Mucosa of descending colon (tissue), 3 donors: ENCODE measurements at places on chromosomes 11 and 22. TPM values are rescaled to one million over a fixed set of nuclear protein-coding genes. Genes with fewer than 3 reads are reported as not detected.

OR8H2 gene
- total RNA-seq, result not detected

DRD2 gene
- total RNA-seq, result 0.41 TPM

OR51B2 gene
- not detected for total RNA-seq

DNA sequence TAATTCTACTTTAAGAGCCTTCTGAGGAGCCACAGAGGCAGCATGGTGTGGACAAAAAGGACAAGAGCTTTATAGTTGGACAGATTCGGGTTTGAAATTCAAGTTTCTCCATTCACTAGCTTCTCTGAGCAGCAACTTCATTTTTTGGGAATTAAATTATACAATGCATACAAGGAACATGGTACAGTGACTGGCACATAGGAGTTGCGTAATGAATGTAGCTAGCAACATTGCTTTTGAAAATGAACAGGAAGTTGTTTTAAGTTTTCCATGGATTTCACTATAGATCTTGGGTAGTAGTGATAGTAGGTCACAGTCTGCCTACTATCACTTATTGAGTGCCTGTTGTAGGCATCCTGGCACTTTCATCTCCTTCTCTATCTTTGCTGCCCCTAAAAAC lies 41.0 kb upstream of the BMAL1 start:
- DNase-seq, result no peak

DNA sequence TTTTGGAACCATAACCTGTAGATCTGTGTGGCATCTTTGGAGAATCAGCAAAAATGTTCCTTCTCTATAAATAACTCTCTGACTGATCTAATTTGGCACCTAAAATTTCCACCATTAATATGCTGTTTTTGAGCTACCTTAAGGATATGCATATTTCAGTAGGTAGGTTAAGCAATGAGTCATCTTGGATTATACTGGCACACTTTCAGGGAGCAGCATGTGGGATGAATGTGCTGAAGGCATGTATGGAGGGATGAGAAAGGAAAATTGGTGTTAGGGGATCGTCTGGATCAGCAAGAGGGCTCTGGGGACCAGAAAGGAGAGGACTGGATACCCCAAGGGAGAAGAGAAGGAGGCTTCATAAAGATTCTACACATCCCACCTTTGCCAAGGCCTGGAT lies 44.6 kb upstream of the ELF5 start:
- no peak for DNase-seq

DNA sequence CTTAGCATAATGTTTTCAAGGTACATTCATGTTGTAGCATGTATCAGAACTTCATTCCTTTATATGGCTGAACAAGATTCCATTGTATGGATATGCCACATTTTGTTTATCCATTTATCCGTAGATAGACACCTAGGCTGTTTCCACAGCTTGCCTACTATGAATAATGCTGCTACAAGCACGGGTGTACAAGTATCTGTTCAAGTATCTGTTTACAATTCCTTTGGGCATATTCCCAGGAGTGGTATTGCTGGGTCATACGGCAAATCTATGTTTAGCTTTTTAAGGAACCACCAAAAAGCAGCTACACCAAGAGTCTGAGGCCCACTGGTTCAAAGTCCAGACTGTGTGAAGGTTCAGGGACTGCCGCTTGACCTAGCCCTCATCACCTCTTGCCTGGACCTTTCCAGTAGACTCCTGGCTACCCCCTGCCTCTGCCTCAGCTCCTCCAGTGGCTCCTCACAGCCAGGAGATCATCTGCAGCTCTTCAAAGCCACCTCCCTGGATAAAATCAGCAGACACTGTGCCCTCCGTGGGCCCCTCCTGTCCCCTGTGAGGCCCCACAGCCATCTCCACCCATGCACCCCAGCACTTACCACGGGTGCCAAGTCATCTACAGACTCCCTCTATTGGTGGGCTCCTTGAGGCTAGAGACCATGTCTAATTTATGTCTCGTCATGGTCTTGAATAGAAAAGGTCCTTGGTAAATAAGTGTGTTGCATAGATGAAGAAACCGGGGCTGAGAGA lies 160.3 kb downstream of the MN1 start:
- DNase-seq, result no peak

DNA sequence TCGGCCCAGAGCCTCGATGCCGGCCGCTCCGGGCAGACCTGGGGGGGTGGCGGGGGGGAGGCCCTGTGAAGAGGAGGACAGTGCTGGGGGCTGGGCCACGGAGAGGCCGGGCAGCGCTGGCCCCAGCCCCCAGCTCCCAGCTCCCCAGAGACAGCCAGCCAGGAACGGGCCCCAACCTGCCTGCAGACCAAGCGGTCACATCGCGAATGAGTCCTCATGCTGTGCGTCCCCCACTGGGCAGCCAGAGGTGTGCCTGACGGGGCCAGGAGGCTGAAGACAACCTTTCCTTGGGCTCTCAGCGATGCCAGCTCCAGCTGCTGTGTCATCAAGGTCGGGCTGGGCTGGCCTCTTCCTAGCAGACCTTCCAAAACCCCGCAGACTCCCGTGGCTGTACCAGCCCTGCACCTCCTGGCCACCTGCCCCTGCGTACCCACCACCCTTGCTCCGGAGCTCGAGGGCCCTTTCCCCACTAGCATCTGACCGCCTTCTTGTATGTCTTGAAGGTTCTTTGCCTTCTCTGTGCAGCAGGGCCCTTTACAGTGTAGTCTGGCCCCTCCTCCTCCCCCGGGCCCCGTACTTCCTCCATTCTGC lies 88.4 kb downstream of the CDKN1C start:
- peak; percentile 40 for DNase-seq

GRCh38 chr11:125164422-125165110 lies at the start of gene PKNOX2:
Gene PKNOX2, plus strand, starts transcription at chr11:125164751. Its CDS starts 186,555 bp downstream, at chr11:125351306.
- DNase-seq, result peak; percentile 74

DNA sequence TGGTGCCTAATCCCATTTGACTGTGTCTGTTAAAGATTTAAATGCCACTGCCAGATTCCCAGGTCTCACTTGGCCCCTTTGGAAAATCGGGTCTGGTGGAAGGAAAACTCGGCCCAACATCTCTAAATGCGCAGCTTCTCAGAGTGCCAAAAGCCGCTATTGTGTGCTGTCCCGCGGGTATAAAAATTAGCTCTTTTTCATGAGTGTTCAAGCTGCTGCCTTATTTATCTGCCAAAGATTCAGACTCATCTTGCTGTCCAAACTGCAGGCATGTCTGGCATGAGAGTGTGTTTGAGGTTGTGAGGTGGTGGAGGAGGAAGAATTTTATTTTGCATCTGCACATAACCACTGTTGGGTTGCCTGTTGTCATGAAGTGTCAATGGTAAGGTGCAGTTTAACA lies 91.4 kb downstream of the NELL1 start:
- no peak for DNase-seq

- DNase-seq, result no peak
These were observed 5.6 kb upstream of the UCP2 start for GRCh38 chr11:73988227-73988626.
